ENCODE measurements at places on chromosomes 11 and 22.

- no peak for DNase-seq
Observed at GRCh38 chr11:1573903-1574237, 1.8 kb upstream of the DUSP8 start.

DNA sequence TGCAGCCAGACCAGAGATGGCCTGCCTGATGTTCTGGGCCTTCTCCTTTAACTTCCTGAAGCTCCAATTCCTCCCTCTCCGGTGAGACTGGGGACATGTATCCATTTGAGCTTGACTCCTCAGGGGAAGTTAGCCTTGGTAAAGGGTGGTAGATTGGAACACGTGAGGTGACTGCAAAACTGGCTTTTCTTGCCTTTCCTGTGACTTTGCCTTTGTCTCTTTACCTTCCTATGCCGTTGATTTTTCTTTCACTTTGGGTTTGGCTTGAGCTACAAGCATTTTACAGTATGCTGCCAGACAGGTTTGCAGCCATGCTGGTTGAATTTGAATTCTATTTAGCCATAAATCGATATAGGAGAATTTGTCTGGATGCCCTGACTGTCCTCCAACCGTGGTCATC is 16.8 kb upstream of the GLYATL1 start:
- DNase-seq: no peak

GRCh38 chr11:119391275-119391674 is 9.8 kb upstream of the USP2 start:
- no peak for DNase-seq

DNA sequence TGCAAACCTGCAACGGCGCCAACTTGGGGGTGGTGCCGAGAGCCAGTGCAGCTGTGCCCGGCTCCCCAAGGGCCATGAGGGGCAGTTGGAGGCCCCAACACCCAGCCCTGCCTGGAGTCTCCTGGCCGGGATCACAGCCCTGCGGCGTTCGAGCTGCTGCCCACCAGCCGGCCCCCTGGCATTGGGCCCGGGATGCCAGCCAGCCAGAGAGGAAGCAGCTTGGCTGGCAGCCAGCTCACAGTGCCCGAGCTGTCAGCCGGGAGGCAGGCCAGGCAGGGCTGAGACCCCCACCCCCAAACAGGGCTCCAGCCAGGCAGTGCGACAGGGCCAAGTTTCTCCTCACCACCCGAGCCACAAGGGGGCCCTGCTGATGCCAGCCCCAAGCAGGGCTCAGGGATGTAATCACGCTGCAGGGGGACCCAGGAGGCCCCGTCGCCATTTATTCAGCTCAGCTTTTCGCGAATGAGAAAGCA is 26.0 kb upstream of the TCF20 start:
- no peak for DNase-seq

- no peak for DNase-seq
Observed at GRCh38 chr11:28169816-28170215, 61.6 kb downstream of the METTL15 start.

DNA sequence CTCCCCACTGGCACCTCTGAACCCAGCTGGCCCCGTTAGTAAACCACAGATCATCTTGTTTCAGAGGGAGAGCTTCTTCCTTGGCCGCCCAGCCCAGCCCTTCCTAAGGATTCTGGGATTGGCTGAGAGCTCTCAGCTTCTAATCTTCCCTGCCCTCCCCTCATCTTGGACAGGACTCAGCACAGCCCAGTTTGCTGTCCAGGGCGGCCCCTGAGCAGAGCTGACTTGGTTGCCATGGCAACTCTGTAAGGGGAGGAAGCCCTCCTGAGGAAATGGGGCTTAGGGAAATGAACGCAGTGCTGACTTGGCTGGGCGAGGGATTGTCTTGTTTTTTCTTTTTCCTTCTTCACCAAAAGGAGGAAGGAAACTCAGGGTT is 4.6 kb downstream of the APOL4 start:
- DNase-seq: no peak

DNA sequence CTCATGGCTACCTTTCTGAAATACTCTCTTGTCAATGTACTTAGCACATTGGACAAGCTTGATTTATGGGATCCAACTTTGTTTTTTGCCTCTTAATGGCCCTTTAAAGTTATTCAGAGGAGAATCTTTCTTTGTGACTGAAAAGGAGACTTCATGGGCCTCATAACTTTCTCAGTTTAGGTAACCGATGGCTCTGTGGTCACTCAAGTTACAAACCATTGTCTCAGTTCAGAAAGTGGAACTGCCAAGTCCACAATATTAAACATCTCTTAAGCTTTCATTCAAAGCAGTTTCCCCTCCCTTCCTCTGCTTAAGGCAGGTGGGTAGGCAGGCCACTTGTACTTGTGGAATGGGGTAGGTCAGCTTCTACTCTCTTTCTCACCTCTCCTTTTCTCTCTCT is 12.3 kb upstream of the ARL14EP start:
- DNase-seq: no peak

DNA sequence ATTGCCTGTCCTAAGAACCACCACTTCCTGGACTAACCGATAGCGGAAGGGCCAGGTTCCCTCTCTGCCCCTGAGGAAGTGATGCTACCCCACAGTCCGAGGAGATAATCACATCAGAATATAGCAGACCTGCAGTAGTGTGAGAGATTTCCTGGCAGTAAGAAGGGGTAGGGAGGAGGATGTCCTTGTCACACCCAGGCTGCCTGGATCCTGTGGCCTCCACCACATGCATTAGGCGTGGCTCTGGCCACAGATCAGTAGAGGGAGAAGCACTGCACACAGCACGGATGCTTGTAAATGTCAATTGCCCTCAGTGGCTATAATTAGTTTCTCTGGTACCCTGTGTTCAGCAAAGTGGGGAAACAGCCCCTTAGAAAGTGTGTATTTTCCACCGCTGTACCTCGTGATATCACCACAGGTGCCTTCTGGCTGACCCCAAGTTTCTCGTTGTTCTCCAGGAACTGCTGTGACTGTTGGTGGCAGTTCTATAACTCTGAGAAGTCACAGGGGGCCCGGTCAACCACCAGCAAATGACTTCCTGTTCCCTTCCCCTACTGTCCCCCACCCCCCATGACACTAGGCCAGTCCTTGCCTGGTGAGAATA is 61.8 kb downstream of the UBASH3B start:
- DNase-seq: no peak

DNA sequence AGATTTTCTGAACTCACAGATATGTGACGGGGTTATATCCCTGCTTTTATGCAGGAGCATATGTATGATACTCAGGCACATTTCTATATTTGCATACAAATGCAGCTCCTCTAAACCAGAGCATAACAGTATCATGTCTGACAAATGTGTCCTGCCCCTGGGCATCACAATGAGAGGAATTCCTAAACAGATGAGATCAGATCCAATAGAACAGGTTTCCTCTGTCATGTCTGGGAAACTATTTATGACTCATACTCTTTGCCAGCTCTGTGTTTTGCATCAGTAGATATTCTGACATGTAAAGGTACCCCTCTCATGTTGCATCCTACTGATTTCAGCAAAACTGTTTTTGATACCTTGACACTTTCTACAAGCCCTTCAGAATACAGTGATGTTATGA is 29.4 kb downstream of the SYT9 start:
- no peak for DNase-seq

DNA sequence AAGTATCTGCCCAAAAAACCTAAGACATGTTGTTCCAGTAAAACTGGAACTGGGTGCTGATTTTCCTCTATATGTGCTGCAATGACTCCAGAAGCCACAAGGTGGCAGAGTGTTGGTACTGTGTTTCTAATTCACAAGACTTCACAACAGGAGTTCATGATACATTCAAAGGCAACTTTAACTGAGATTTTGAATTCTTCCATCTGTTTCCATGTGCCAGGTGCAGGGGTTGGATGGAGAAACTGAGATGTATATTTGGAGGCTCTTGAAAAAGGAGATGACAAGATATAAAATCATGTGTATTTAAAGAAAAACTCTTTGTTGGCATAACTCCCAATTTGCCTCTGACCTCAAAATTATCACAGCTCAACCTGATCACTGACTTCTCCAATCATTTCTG is 1098.6 kb upstream of the CCDC90B start:
- no peak for DNase-seq

- DNase-seq: no peak
Observed at GRCh38 chr11:109958821-109959166, 134.4 kb upstream of the ZC3H12C start.

DNA sequence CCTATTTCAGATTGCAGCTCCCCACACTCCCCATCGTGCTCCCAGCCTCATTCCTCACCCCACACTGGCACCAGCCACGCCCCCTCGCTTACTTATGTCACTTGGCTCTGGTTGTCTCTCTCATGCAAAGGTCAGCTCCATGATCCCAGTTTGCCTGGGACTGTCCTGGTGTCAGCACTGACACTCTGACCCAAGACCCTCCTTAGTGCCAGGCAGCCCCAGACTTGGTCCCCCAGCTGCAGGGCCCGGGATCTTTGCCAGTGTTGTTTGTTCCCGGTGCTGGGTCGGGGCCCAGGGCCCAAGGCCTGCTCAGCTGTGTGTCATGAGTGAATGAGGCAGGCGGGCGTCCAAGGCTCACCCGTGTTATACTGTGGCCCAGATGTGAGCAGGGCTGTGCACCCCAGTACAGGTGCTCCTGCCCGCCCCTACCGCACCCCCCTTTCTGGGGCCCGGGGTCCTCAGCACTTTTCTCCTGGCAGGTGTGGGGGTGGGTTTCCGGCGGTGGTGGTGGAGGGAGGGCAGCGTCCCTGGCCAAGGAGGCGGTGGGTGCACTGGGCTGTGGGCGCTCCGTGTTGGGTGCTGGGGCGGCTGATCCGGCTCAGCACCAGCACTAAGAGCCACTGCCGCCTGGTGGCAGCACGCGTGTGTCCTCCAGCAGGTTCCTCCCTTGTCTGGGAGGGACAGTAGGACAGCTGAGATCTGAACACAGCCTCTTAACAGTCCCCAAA is 19.5 kb downstream of the IL17REL start:
- DNase-seq: no peak

DNA sequence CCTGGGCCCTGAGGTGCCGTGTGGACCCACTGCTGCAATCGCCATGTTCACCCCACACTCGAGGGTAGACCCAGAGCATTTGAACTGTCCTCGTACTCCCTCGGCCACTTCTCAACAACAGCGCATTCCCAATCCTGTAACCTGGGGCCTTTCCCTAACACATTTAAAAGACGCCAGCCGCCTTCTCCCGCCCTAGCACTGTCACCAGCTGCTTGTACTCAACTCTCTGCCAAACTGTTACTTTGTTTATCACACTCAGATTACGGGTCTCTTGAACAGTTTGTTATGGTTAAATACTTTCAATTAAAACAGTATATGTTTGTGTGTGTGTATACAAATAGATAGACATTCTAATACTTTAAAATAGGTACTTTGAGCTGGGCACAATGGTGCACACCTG is 20.7 kb downstream of the CDKN1C start:
- DNase-seq: no peak

- no peak for DNase-seq
Observed at GRCh38 chr11:33273656-33274055, 16.5 kb downstream of the HIPK3 start.

GRCh38 chr11:2579315-2580060 is 120.3 kb downstream of the KCNQ1OT1 start:
- DNase-seq: no peak

DNA sequence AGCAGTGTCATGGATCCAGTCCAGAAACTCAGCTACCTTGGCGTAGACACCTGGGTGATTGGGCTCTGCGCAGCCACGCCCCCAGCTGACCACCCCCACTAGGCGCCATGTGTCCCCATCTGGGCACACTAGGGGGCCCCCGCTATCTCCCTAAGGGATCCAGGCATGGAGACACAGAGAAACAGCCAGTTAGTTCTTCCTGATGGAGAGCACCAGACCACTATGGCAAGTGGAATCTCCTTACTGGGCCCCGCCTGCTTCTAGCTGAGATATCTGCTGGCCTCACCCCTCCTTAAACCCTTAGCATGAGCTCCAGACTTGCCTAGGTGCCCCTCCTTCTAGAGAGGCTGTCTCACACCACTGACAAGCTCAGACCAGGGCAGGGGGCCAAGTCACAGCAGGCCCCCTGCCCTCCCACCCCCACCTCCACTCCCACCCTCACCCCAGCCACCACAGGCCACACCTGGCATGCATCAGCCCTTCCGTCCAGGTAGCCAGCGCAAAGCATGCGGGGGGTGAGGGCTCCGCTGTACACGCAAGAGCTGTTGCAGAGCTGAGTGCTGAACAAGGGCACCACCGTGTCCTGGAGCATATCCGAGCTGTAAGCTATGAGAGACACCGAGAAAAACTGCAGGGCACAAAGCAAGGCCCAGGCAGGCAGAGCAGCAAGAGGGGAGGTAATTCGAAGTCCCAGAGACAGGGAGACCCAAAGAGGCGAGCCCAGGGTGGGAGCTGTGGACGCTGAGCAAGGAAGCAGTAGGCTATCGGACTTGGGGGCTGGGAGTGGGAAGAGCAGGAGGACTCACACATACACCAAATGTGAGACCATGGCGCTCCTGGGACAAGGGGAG is 16.1 kb downstream of the TMPRSS5 start:
- DNase-seq: no peak

- no peak for DNase-seq
Observed at GRCh38 chr22:26588729-26589366, 1.1 kb downstream of the TPST2 start.

DNA sequence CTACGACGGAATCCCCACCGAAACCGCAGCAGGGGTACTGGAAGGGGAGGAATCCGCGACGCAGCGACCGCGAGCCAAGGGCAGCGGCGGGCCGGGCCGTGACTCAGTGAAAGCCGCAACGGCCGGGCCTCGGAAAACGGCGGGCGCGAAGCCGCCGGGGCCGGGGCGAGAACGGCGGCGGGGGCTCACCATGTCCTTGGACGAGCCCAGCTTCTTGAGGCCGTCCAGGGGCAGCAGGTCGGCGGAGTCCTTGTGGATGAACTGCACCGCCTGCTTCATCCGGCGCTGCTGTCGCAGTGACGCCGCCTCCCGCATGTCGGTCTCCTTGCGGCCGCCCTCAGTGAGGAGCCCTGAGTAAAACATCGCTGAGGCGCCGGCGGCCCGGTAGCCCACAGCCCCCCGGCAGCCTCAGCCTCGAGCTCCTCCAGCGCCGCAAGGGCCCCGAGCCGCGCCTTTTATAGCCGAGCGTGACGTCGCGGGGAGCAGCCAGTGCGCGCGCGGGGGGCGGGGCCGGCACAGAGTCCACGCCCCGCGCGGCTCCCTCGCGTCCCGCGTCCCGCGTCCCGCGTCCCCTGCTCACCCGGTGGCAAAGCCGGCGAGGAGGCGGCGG is at the start of gene NRIP3:
TSS of gene NRIP3 (minus strand) at position 429 of the 610 bp plus-strand sequence. CDS start at position 363, 66 bp downstream.
- DNase-seq: no peak

All from BJ (cell line).